HL-60 (cell line): ENCODE measurements at places on chromosomes 13 and 19.

- DNase-seq: no peak
Measured at GRCh38 chr13:32804673-32805230, 211.5 kb upstream of the KL start.

DNA sequence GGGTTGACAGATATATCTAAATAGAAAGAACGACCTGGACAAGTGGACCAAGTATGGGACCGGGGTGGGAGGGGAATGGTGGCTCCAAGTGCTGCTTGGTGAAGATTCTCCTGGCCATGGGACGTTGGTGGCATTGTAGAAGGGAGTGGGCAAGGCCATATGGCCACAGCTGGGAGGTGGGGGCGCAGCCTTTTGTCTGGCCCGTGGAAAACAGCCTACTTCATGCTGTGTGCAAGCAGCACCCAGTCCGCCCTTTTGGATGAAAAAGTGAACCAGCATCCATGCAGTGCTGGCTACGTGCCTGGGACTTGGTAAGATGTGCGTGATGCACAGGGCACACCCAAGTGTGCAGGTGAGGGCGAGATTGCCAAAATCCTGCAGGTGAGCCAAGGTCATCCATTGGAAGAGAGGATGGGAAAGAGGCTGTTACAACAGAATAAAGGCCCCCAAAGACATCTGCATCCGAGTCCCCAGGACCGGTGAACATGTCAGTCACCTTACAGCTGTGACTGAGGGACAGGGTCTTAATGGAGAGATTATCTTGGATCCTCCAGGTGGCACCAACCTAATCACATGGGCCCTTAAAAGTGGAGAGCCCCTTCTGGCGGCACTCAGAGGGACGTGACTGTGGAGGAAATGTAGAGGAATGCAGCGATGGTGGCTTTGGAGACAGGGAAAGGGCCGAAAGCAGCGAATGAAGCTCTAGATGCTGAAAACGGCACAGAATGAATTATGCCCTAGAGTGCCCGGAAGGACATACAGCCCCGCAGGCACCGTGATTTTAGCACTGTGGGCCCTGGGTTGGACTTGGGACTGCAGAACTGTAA is 40.8 kb downstream of the TEX29 start:
- DNase-seq: no peak

DNA sequence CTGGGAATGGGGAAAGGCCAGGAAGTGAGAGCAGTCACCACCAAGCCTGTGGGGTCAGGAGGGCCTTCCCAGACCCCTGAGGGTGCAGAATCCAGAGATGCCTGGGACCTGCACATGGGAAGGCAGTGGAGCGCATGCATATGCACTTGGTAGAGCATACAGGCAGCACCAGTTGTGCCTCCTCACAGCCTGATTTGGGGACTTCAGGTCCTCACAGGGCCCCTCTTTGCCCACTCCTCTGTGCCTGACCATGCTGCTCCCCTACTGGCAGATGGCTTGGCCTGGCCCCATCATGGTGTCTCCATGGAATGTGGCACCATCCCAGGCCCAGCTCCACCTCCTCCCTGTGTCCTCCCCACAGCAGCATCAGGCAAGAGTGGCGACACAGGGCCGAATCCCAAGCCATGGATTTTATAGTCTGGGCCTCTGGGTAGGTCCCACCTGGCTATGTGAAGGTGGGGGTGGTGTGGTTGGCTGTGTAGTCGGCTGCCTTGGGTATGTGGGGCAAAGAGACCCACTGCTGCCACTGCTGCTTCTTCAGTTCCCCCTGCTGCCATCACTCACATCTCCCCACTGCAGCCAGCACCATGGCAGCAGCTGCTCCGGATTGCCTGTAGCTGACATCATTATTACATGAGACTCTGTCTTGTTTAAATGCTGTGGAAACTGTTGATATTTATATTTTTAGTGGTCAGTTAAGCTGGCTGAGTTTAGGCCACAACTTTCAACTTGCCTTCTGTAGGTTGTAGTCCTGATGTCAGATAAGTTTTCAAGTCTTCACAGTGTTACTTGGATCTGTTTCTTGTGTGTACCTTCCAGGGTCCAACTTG is 247.0 kb downstream of the GPC6 start:
- no peak for DNase-seq

DNA sequence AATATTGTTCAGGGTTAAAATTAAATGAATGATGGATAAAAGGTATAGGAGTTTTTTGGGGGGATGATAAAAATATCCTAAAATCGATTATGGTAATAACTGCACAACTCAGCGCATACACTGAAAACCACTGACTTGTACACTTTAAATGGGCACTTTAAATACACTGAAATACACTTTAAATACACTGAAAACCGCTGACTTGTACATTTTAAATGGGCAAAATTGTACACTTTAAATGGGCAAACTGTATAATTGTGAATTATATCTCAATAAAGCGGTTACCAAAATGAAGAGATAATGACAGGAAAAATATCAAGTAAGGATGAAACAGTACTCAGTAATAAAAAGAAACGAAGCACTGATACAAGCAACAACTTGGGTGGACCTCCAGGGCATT is 1.5 kb downstream of the LIG1 start:
- DNase-seq: no peak

GRCh38 chr13:36332986-36333385 is 13.2 kb downstream of the SPART start:
- DNase-seq: no peak

DNA sequence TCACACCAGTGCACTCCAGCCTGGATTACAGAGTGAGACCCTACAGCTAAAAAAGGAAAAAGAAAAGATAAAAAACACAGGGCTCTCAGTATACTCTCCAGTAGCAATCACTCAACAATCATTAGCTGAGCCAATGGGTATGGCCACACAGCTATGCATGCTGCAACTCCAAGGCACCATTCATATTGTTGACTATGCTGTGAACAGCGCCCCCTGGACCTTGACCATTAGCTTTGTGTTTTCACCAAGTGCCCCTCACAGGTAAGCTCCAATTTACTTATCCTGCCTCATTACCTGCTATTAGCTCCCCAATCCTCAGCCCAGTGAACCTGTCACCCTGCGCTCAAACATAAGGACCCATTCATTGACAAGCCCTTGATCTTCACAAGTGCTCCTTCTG is 35.8 kb downstream of the ZIC5 start:
- no peak for DNase-seq

DNA sequence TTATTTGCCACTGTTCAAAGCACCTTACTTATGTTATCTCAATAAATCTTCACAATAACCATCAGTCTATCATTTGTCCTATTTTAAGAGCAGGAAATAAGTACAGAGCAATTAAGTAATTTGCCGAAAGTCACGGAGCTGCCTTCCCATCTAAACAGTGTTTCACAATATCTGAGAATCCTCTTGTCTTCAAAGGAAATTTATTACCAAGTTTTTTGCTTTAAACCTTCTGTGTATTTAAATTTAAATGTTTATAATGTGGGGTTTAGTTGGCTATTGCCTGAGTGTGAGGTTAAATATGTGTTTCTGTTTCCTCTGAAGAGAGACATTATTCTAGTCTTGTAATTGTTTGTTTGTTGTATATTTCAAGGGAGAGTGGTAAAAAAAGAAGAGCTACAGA is 633.1 kb downstream of the EFNB2 start:
- no peak for DNase-seq

DNA sequence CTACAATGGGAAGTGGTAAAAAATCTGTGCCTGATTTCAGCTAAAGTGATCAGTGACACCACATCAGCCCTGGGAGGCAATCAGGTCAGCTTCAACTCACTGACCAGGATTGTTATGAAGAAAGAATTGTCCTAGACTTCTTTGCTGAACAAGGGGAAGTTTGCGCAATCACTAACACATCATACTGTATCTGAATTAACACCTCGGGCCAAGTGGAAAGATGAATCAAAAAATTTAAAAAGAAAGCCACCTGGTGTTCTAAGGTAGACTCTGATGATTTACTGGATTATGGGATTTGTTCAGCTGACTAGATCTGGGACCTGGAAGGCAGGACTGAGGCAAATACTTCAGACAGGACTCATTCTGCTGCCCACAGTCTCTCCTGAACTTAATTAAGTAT is 161.8 kb downstream of the DIAPH3 start:
- peak; percentile 16 for DNase-seq

DNA sequence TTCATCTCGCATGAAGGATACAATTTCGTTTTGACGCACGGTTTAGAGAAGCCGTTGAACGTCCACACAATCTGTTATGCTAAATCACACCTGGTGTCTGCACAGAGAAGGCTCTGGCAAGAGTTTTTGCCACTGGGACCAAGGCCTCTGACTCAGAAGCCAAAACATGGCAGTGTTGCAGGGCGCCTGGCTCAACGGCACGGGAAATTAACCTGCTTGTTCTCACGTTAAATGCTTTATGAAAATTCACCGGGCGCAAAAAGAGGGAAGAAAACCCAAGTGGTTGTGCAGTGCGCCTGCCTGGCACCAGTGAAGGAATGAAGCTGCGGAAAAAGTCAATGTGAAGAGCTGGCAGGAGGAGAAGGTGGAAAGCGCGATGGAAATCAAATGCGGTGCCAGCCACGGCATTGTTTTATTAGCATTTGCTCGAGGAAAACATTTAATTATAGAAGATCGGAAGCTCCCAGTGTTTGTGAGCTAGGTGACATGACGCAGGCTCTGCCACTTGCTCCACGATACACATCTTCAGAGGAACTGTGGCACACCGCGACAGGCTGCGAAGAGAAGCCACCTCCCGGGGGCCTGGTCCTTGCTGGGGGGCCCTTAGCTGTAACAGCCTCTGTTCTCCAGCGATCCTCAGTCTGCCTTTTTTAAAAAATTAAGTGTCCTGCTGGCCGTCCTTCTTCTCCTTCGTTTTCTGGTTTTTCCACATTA is 126.2 kb downstream of the ZIC5 start:
- no peak for DNase-seq

DNA sequence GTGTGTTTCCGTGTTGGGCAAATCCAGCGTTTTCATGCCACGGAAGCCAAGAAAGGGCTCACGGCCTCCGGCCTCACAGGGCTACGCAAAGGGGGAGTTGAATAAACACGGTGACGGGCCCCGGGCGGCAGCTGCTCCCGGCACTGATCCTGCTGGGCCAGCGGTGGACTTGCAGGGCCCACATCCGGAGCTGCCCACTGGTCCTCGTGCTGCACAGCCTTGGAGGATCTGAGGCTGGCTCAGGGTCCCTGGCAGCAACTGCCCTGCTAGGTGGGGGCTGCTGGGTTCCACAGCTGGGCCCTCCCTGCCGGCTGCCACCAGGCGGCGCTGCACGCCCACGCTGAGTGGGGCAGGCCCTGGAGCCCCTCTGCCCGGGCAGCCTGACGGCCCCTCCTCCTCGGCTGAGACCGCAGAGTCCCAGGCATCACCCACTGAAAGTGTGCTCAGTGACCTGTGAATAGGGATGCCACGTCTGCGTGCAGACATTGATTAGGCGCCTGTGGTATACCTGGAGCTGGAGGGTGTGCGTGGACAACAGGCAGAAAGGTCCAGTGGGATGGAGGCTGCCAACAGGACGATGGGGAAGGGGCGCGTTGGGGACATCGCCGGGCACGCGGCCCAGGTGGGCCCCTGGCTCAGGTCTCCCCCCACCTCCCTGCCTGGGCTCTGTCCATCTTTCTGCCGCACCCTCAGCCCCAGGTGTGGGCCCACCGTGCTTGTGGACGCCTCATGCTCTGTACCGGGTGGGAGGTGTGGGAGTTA is 5.3 kb upstream of the HCN2 start:
- DNase-seq: no peak

DNA sequence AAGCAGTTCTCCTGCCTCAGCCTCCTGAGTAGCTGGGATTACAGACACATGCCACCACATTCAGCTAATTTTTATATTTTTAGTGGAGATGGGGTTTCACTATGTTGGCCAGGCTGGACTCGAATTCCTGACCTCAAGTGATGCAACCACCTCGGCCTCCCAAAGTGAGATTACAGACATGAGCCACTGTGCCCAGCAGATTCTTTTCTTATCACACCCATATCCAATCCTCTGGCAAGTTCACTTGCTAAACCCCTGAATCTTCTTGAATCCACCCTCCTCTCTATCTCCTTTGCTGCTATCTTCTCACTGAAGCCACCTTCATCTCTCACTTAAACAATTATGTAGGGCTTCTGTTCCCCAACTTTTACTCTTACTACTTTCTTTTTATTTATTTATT is 17.5 kb downstream of the TMEM143 start:
- no peak for DNase-seq

DNA sequence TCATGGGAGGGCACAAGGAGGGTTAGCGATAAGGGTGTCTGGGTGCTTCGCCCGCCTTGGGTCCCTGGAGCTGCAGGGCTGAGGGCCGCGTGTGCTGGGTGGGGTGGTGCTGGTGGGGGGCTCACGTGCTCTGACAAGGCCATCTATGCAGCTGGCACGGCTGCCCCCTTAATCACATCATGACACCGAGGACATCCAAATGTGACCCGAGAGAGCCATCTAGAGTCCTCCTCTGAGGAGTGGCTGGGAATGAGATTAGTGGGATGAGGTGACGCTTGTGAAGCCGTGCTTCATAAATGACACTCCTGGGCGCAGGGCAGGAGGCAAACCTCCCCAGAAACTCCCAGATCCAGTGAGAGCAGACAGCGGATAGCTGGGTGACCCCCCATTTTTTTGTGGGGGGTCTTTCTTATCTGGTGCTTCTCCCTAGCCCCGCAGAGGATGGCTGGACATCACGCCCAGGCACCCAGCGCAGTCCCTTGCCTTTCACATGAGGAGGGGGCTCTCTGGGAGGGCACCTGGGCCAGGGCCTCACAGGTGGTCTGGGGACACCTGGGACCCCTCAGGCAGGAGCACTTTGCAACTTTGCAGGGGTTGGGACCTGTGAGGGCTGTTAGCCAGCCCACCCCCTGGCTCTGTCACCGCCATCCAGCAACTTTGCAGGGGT is 6.6 kb downstream of the FZR1 start:
- no peak for DNase-seq

GRCh38 chr13:85317781-85318180 is 481.4 kb downstream of the SLITRK6 start:
- DNase-seq: no peak

DNA sequence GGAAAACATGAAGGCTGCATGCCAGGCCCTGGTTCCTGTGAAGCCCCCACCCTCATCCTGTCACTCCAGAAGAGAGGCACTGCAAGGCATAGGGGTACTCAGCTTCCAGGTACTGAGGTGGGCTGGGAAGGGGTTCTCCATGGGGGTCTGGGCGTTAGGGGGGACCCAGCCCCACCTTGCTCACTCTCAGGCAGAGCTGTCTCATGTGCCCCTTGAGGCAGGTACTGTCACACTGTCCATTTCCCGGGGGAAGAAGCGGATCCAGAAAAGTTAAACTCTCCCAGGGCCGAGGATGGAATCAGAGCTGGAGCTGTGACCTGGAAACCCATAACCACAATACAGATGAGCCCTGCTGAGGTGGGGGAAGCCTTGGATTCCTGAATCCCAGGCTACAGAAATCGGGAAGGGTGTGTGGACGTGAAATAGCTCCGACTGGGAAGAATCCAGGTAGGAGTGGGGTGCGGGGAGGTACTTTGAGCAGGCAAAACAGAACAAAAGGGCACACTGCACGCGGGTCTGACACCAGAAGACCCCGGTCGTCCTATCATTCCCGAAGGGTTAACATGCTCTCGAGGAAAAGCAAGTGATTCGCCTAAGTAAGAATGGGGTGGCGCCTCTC is 540 bp upstream of the USE1 start:
- no peak for DNase-seq

GRCh38 chr13:48004201-48004600 is 3.1 kb upstream of the SUCLA2 start:
- no peak for DNase-seq

GRCh38 chr19:16368385-16369305 is 44.0 kb downstream of the KLF2 start:
- DNase-seq: no peak

- no peak for DNase-seq
Measured at GRCh38 chr19:1351381-1351851, 32.3 kb upstream of the NDUFS7 start.
